Motor neuron (in vitro differentiated cells): ENCODE measurements at places on chromosomes 6 and 20. TPM values are rescaled to one million over a fixed set of nuclear protein-coding genes. Genes with fewer than 3 reads are reported as not detected.
A peak's percentile ranks its signal among the peaks of the same experiment; 100 is the strongest.

Gene AARS2
- total RNA-seq: 10.1 and 10.3 TPM in 2 replicates

Gene FILIP1
- 4.2 and 4.3 TPM in 2 replicates for total RNA-seq

Gene FOXF2
- total RNA-seq: not detected in 2 replicates

Gene ATRN
- total RNA-seq: 23.9 and 26.1 TPM in 2 replicates

DNA sequence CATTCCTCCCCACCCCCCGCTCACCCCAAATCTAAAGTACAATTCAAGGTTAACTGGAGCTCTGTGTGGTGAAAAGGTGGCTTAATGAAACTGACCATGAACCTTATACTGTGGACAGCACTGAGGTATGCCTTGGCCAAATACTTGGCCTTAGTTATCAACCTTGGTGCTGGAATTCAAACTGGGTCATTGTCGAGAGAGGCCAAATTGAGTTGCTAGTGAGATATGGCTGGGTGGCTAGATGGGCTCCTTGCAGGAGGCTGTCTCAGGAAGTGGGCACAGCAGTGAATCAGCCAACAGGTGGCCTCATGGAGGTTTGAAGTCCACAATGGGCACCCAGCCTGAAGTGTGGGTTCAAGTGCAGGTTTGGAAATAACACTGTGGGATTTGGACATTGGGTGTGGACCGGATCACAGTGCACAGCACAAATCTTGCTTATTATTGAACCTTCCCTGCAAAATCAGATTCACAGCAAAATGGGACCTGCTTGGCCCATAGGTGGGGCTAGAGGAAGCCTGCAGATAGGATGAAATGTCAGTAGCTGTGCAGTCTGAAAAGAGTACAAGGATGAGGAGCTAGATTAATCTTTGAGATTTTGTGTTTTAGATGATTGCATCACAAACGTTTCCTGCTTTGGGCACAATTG, 5.6 kb upstream of the BTBD3 start:
- ATAC-seq: no peak

DNA sequence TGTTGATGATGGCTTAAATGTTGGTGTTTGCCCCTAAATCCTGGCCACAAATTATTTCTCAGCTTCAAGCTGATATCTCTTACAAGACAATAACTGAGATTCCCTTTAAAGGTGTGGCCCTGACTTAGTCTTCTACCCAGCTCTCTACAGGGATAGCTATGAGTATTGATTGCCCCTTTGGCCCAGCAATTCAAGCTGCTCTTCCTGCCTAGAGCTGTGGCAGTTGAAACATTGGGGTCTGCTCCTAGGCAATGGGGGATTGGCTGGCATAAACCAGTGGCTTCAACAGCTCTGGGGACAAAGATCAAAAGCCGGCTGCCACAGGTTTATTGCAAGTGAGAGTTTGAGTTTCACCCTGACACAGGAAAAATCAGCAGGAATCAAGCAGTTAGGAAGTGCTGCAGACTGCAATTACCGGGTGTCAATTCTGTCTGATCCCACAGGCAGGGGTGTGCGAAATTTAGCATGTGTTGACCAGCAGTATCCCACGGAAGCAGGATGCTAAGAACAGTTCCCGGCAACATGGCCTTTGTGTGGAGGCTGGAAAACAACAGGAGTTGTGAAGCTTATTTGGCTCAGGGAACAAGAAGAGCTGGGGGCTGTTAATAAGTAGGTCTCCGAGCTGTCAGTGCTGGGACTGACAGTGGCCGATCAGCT, 66.2 kb upstream of the IYD start:
- ATAC-seq: no peak

DNA sequence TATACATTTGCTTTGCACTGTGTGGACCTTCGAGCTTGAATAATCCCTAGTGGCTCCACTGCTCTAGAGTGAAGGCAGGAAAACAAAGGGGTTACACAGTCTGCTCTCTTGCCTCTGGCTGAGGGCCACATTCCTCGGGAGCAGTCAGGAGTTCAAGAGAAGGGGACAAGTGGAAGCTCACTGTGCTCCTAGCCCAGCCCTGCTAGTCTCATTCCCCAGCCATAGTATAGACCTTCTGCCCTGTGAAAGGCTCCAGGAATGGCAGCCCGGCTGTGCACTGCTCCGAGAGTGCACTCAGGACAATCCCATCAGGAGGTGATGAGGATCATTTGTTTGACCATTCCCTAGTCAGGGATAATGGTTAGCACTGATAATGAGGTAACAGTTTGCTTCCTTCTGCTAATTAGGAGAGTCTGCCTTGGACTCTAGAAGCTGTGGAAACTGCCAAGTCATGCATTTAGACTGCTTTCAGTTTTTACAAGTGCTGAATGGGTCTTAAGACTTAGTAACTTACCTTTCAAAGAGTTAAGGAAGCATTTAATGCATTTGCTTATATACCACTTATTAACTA, 8.5 kb downstream of the IYD start:
- ATAC-seq: peak; percentile 35

DNA sequence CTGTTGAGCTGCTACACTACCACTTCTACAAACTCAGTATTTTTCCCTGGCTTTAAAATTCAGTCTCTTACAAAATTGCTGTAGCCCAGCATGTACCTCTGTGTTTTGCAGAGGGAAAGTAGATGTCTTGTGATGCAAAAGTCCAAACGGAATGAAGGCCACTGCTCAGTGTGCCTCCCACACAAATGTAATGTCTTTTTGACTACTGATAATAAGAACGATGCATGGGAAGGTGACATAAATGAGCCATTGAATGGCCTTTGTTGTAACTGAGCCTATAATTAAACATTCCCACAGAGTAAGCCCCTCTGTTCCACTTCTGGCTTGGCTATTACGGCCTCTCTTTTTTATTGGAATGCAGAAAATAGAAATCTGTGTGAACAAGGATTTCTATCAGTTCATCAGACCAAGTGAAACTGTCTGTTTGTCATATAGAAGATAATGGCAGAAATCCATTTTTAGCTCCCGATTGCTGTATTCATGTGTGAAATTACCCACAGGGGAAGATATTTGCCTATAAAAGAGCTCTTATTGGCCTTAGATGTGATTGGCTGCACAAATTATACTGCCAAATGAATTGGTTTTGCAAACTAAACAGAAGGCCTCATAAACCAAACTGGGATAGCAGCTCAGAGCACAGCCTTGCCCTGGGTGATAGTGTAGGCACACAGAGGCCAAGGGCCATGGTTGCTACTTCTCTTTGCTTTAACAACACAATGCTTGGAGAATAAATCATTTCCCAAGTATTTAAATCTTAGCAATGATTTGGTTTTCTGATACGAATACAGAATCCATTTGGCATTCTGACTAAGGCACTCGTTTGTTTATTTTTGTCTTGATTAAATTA, 241.5 kb upstream of the PLN start:
- ATAC-seq: no peak

GRCh38 chr20:38866265-38867061, 59.8 kb upstream of the FAM83D start:
- ATAC-seq: no peak

- no peak for ATAC-seq
Measured at GRCh38 chr20:44862286-44862685, 23.2 kb upstream of the YWHAB start.

GRCh38 chr6:106159531-106159940, 73.4 kb downstream of the PRDM1 start:
- peak; percentile 7 for ATAC-seq

GRCh38 chr6:159642481-159642880, 50.6 kb downstream of the SOD2 start:
- no peak for ATAC-seq

GRCh38 chr6:167325766-167326165, 880 bp downstream of the TTLL2 start:
- ATAC-seq: no peak

DNA sequence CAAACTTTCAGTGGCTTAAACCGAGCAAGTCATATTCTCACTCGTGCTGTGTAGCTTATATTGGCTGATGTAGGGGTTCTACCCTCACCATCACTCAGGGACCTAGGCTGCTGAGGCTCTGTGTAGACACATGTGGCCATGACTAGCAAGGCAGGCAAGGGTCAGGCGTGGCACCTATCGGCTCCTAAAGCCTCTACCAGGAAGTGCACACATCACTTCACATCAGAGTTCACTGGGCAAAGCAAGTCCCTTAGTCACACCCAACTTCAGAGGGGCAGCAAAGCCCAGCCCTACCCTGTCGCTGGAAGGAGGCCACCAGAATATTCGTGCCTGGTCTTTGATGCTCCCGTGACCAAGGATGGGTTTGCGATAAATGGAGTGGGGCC, 42.9 kb downstream of the PPP1R14C start:
- ATAC-seq: no peak

DNA sequence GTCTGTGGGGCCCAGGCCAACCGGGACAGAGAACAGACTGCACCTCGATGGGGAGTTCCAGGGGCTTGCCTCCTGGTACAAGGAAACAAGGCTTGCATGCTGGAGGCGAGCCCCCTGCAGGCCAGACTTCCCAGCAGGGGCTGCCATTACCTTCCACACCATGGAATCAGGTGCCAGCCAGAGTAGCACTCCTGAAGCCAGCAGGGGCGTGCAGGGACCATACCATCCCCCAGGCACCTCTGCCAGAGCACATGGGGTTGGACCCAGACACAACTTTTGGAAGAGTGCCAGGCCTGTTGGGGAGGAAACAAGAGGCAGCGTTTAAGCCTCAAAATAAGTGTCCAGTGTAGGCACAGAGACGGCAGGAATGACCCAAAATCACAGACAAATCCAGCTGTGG, 6.5 kb downstream of the DDO start:
- no peak for ATAC-seq

DNA sequence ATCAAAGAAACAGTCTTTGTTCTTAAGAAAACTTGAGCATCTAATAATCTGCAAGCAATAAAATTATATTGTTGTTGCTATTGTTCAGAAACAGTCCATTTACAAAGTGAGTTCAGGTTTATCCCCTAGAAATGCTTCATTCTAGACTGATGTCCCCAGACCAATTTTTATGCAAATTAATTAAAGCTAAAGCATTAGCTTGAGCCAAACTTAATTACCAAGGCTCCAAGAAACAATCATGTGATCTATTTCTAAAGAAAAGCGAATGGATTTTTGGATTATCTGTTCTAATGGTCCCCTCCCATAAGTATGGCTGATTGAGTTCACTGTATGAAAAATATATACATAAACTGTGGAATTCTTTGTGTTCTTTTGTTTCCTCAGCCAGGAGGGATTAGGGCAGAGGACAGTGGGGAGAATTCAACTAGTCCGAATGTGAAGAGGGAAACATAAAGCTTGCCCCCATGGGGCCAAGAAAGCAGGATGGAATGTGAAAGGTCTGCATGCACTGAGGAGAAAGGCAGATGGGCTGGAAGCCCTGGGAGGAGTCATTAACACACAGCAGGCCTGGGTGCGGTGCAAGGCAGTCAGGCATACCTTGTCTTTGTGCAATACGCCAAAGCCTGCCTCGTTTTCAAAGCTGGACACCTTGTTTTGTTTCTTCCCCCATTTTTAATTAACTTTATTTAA, 597.1 kb downstream of the KIF16B start:
- ATAC-seq: no peak

DNA sequence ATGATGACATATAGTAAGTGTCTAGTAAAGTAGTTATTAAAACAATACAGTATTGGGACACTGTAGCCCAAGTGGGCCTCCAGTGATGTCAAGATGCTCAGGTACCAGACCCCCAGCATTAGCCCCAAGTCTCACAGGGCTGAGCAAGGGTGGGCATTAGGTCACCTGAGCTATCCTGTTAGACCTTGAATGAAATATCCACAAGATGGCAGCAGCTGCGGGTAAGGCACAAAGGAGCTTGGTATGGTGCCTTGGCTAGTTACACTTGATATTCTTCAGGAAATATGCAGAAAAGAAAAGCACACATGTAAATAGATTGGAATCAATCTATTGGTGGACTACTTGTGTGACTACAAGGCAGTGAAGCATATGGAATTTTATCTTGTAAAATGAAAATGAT, 701.8 kb upstream of the ADGRB3 start:
- ATAC-seq: no peak

DNA sequence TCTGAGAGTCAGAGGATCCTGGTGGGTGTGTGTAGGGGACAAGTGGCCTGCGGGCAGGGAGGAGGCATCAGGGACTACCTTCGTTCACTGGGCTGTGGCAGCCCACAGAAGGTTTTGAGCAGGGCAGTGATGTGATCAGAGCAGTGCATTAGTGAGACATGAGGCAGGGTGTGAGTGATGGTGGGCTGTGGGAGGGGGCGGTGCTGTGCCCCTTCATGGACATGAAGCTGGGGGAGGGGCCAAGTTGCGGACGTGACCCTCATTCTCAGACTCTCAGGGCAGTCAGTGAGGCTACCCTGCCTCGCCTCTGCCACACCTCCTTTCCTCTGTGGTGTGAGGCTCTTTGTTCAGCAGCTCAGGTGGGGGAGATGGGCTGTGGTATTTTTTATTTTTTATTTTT, 142.2 kb upstream of the RNF24 start:
- ATAC-seq: no peak

GRCh38 chr6:128208851-128209580, 308.2 kb upstream of the THEMIS start:
- no peak for ATAC-seq

- no peak for ATAC-seq
Measured at GRCh38 chr6:81638366-81638765, 114.1 kb downstream of the TENT5A start.

GRCh38 chr6:112307707-112308106, 39.4 kb upstream of the RFPL4B start:
- peak; percentile 18 for ATAC-seq

DNA sequence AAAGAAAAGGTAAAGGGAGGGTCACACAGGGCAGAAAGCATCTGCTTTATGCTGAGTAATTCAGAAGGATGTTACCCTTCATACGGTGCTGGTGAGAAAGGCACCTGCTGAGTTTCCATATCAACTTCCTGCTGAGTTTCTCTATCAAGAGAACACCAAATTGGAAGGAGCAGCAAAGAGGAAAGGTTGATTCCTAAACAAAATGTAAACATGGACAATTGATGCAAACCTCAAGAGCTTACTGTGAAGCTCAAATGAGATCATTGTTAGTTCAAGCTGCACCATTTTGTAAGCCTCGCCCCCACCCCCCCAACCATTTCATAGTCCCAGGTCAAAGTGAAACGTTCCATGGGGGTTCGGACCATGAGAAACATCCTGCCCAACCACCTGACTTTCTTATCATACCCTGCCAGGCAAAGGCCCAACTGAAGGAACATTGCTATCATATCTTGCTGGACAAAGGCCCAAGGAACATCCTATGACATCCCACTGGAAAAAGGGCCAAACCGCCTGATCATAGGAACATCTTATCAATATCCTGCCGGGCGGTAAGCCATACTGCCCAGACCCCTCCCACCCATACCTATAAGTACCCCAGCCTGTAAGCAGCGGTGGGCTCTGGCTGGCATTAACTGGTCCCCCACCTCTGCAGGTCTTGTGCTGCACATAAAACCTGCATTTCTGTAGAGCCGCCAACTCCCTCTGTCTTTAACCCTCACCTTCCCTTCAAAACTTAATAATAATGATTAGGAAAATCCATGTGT, 171.6 kb downstream of the UBE3D start:
- no peak for ATAC-seq

DNA sequence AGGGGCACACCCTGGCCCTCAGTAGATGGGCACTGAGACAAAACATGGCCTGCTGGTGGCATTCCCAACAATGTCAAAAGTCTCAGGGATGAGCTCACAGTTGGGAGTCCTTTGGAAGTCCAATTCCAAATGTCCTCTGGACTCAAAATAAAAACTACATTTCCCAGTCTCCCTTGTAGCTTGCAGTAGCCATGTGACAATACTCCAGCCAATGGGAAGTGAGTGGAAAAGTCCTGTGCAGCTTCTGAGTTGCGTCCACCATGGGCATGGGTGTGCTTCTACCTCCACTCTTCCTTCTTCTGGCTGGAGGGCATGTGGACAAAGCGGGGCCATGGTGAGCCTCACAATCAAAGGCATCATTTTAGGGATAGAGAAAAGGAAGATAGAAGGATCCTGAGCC, 5.8 kb upstream of the ADAM33 start:
- ATAC-seq: peak; percentile 33
